ENCODE measurements at places on chromosomes 5 and 9.
A peak's percentile ranks its signal among the peaks of the same experiment; 100 is the strongest.

- DNase-seq, result no peak
These were observed 368.0 kb upstream of the SEMA6A start for GRCh38 chr5:116942622-116943021.

DNA sequence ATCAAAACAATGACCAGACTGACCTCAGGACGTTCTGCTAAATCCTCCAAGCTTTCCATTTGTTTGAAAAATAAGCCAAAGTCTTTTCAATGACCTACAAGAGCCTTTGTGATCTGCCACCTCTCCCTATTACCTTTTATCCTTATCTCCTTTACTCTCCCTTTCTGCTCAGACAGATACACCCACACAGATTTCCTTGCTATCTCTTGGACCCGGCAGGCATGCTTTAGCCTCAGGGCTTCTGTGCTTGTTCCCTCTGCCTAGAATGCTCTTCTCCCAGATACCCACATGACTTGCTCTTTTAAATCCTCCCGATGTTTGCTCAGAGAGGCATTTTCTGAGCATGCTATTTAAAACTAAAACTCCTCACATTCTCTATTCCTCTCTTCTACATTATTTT lies 8.9 kb upstream of the ELOVL7 start:
- DNase-seq, result no peak

GRCh38 chr5:82405618-82406204 lies 127.6 kb upstream of the RPS23 start:
- DNase-seq, result peak; percentile 85

DNA sequence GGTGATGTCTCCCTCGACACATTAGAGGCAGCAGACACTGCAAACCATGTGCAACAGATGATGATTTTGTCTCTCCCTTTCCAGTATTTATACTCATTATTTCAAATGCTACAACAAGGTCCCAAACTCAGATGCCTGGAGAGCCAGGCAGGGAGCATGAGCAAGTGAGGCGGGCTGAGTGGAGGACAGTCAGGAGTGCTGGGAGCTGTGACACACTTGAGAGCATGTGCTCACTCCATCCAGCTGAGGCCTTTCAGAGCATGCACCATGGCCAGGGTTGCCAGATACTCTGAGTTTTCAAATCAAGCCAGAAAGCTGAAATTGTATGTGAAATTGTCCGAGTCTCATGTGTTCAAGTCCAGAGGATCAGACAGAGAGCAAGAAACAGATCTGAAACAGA lies 55.8 kb upstream of the SLC2A8 start:
- no peak for DNase-seq

- DNase-seq, result peak; percentile 28
These were observed 27.7 kb downstream of the PPP3R2 start for GRCh38 chr9:101566904-101567724.

- no peak for DNase-seq
These were observed 95.6 kb downstream of the MLLT3 start for GRCh38 chr9:20526500-20527319.

GRCh38 chr5:126099077-126099476 lies 324.1 kb upstream of the GRAMD2B start:
- no peak for DNase-seq

GRCh38 chr9:127809540-127810377 lies 7.1 kb downstream of the FPGS start:
- DNase-seq, result no peak

DNA sequence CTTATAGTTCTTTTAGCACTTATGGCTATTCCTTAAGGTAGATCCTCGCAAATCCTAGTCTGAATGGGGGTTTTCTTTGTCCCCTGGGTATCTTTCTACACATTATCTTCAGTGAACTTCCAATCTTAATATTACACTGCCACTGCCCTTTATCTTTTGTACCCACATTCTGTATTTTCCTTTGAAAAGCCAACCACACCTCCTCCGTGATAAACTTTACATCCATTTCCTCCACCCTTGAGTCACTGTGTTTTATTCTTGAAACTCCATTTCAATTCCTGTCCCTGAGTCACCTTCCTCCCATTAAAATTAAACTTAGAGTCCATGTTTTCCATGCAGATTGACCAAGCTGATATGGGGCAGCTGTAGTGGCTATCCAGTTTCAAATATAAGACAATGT lies 43.2 kb upstream of the RICTOR start:
- DNase-seq, result peak; percentile 34

DNA sequence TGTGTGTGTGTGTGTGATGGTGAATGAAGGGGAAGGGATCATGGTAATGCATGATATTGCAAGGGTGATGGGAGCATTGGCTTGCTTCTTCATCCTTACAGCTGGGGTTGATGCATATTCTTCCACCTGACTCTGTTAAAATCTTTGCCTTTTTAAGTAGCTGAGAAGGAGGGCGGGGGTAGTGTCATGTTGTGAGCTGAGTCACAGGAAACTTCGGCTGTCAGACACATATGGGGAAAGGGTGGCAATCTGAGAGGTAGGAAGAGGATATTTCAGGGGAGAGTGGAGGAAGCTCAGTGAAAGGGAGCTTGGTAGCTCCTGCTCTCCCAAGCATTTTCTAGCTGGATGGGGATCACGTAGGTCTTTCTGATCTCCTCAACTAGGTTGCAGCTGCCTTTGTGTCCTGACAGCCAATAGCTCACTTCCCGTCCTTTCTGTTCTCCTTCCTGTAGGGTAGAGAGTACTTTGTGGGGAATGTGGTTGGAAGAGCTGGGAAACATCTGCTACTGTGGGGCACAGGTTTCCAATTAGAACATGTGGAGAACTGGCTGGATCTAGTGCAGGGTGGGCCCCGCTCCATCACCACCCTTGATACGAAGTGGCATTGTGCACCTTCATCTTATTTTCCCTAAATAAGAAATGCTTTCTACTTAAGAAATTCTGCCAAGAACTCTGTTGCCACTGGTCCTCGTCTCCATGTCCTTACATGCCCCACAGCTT lies 18.1 kb upstream of the CLK4 start:
- DNase-seq, result no peak

DNA sequence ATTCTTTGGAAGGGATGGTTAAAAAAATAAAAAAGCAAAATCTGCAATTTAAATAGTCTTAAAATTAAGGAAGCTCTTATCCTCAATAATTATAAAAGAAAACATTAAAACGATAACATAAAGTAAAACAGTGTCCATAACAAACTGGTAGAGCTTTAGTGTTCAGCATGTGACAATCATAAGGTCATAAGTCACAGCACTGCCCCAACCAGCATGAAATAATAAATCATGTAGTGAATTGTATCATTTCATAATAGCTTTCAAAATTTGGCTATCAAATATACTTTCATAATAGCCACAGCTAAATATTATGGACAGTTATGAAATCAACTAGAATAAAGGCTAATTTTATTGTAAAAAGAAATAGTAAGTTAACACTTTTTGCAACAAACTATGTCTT lies 10.0 kb downstream of the NR3C1 start:
- DNase-seq, result no peak

DNA sequence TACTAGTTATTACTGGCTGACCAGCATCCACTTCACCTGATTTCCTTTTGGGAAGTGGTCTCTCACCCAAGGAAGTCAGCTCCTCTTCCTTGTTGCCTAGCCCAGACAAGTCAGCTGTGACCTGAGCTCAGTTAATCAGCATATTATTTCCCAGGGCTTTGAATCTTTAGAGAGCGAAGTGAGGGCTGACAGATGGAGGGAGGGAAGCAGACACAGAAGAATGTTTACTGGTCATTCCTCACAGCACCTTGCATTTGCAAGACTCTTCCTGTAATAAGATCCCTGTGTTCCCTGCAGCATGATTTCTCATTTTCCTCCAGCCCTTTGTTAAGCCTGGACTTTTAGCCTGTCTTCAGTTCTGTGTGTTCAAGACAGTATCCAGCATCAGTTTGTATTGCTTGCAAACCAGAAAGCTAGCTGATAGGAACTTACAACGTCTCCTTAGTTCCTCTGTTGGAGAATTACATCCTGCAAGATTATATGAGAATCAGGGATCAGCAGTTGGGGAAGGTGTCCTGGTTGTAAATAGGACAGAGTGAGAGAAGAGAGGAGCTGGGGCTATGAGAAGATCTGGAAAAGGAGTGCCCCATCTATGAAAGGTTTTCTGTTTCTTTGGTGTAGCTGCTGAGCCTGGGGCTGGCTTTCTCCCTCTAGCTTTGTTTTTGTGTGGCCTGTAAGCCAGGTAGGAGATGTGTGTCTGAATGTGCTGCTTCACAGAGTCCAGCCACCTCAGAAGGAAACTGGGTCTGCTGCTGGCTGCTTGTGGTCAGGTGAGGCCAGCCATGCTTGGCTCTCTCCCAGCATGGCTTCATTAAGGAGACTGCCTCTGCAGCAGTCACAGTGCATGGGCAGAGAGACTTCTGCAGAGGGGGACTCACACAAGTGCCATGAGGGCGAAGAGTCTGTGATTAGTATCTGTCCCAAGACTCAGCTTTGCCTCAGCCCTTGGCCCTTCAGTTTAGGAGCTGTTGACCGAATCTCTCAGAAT lies 50.3 kb downstream of the MAN2A1 start:
- peak; percentile 67 for DNase-seq

DNA sequence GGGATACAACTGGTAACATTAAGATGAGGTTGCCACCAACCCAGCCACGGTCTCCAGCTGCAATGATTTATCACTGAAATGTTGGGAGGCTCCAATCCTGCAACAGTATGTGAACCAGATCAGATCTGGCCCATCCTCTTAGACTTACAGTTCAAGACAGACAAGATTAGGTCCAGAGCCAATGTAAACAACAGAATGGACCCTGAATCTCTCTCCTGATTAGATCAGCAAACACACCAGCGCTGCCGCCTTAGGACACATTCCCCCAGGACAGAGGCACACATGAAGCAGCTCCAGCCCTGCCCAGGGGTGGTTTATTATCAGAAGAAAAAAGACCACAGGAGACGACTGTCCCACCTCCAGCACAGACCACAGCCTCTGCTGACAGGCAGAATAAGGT lies 82.1 kb downstream of the SLIT3 start:
- no peak for DNase-seq

- DNase-seq, result no peak
These were observed 429.0 kb downstream of the ZNF608 start for GRCh38 chr5:124317451-124317850.

GRCh38 chr5:16854351-16854750 lies 81.7 kb downstream of the MYO10 start:
- DNase-seq, result no peak

DNA sequence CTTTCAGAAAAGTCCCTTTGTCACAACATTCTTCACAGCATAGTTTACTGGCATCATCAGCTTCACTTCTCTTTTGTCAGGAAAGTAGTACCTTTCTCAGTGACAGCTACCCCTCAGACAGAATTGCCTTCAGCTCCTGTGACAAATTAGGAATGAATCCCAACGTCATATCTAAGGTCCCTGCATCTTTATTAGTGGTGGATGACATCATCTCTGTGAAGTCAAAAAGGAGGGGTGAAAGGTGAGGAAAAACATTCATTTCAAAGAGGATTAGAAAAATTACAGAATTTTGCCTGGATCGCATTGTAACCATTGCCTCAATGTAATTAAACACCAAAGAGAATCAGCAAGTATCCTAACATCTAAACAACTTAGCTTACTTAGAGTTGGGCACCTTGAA lies 7.9 kb upstream of the INSL6 start:
- no peak for DNase-seq

DNA sequence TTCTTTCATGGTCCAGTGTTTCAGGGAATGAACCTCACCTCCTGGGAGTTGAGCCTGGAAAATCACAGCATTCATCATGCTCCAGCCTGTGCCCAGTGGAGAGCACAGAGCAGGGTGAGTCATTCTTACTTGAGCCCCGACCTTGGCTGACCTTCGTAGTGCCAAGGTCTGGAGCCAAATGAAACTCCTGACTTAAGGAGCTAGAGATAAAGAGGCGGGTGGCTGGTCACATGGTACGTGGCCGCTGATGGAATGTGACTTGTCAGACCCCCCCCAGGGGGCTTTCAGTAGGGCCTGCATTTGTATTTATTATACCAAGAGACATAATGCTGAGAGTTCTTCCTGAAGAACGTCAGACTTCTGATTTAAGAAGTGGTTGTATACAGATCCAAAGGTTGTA lies 15.0 kb upstream of the PIP5K1B start:
- DNase-seq, result peak; percentile 34

- DNase-seq, result no peak
These were observed 41.4 kb downstream of the PAM start for GRCh38 chr5:102796498-102796897.

DNA sequence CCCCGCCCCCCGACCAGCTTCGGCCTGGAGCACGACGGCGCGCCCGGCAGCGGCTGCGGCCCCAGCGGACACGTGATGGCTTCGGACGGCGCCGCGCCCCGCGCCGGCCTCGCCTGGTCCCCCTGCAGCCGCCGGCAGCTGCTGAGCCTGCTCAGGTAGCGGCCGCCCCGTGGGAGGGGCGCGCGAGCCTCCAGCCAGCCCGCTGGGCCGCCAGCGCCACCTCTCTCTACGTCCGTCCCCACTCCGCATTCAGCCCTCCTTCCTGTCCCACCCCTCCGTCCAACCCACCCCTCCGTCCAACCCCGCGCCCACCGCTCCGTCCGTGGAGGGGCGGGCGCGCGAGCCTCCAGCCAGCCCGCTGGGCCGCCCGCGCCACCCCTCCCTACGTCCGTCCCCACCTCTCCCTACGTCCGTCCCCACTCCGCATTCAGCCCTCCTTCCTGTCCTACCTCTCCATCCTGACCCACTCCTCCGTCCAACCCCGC lies 6.5 kb downstream of the ADAMTS13 start:
- DNase-seq, result no peak

DNA sequence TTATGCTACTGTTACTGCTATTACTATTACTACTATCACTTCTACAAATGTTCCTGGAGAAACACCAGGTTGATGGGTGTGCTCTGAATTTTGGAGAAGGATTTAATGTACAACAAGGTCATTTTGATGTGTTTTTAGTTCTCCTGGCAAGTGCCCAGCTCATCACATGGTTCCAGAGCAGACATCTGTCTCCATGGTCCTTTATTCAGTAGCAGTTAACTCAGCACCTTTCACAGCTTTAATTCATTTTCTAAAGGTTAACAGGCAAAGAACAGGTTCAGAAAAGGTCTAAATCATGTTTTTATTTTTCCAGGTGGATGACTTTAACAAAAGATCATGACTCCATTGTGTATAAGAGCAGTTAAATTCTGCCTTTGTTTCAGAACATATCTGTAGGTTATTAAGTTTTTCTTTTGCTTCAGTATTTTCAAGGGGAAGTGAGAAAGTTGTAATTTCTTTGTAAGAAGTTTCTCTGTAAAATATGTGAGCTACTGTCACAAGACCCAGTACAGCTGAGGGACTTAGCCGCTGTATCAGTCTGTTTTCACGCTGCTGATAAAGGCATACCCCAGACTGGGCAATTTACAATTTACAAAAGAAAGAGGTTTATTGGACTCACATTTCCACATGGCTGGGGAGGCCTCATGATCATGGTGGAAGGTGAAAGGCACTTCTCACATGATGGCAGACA lies 41.9 kb downstream of the MTRR start:
- no peak for DNase-seq

- no peak for DNase-seq
These were observed 677.0 kb downstream of the LRRC70 start for GRCh38 chr5:63255594-63255993.

GRCh38 chr9:134509281-134509680 lies 132.3 kb upstream of the COL5A1 start:
- no peak for DNase-seq

DNA sequence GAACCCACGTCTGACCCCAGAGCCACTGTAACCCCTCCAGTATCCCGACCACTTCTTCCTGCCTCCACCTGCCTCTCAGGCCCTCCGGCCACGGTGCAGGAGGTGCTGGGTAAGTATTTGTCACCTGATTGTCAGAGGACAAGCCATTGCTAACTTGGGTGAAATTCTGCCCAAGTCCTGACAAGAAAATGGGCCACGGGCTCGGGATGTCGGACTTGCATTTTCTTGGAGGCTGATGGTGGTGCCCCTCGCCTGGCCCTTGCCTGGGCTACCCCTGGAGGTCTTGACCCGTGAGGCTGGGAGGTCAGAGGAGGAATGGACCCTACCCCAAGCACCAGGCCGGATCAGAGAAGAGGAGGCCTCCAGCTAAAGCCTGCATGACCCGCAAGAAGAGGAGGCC lies 149.7 kb upstream of the COL5A1 start:
- no peak for DNase-seq

Measured in RCC 7860 (cell line).